ENCODE measurements at places on chromosomes 7 and 10. TPM values are rescaled to one million over a fixed set of nuclear protein-coding genes. Genes with fewer than 3 reads are reported as not detected.

Gene PVRIG
- total RNA-seq = 0.36 TPM

GRCh38 chr7:88396295-88396947 lies 89.7 kb upstream of the STEAP4 start:
- no peak for DNase-seq

DNA sequence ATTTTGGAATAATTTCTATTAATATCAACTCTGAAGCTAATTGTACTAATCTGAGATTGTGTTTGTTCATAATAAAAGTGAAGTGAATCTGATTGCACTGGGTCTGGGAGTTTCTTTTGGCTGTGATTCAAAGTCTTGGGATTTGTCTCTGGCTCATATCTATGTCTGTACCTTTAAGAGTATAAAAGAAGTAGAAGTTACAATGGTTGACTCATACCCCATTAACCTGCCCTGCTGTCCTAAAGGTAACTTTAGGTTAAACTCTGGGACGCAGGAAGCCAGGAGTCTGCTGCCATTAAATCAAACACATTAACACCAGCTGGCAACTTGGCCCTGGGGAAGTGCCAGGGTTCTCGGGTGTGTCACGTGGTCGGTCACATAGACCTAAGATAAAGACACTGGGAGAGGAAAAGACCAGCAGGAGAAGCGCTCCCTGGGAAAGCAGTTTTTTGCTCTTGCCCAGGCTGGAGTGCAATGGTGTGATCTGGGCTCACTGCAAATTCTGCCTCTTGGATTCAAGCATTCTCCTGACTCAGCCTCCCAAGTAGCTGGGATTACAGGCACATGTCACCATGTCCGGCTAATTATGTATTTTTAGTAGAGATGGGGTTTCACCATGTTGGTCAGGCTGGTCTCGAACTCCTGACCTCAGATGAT lies 17.8 kb downstream of the SCD start:
- peak; percentile 90 for DNase-seq

- DNase-seq = no peak
These were observed 94.0 kb downstream of the GRK5 start for GRCh38 chr10:119301397-119301796.
